ENCODE measurements at places on chromosomes 5 and 9. TPM values are rescaled to one million over a fixed set of nuclear protein-coding genes. Genes with fewer than 3 reads are reported as not detected.

The NIM1K gene
- 0.19 TPM for total RNA-seq

The CACFD1 gene
- 56.2 TPM for total RNA-seq

The SLC34A1 gene
- not detected for total RNA-seq

DNA sequence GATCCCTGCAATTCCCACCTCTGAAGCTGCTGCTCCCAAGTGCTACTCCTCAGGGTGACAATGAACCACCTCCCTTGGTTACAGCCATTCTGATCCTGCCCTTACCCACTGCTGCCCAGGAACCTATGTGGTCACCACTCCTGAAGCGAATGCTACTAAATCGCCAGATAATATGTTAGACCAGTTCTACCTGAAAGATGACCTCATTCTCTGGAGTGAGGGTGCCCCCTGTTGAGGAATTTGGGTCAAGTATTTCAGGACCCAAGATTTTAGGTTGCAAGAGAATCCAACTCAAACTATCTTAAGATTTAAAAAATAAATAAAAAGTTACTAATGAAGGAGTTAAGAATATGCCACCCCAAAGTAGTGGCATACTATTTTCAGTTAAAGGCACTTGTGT, 5.8 kb upstream of the SNAPC3 start:
- H3K36me3 ChIP-seq: no peaks in the 10 kb centered on the region
- H3K4me1 ChIP-seq: peaks cover 1% of the 10 kb centered on the region
- H3K27me3 ChIP-seq: no peaks in the 10 kb centered on the region
- no peak overlapping the region for H3K4me3 ChIP-seq

GRCh38 chr9:87140605-87141109, 193.4 kb upstream of the GAS1 start:
- peaks cover 25% of the 10 kb centered on the region for H3K27me3 ChIP-seq
- H3K4me3 ChIP-seq: no peak overlapping the region
- H3K4me1 ChIP-seq: peaks cover 3% of the 10 kb centered on the region
- no peaks in the 10 kb centered on the region for H3K36me3 ChIP-seq
- H3K27ac ChIP-seq: no peak overlapping the region

- no peaks in the 10 kb centered on the region for H3K27me3 ChIP-seq
- no peak for DNase-seq
Observed at GRCh38 chr9:98018347-98018746, 35.2 kb downstream of the ANP32B start.

GRCh38 chr9:69740872-69741505, 18.8 kb downstream of the PTAR1 start:
- no peak overlapping the region for H3K27ac ChIP-seq
- no peak for DNase-seq
- H3K27me3 ChIP-seq: no peaks in the 10 kb centered on the region
- no peak overlapping the region for H3K4me3 ChIP-seq

GRCh38 chr9:97529363-97530076, 28.1 kb downstream of the TMOD1 start:
- H3K4me1 ChIP-seq: peaks cover 15% of the 10 kb centered on the region
- peaks cover 5% of the 10 kb centered on the region for H3K36me3 ChIP-seq
- no peak overlapping the region for H3K4me3 ChIP-seq
- no peaks in the 10 kb centered on the region for H3K27me3 ChIP-seq
- no peak overlapping the region for H3K27ac ChIP-seq

DNA sequence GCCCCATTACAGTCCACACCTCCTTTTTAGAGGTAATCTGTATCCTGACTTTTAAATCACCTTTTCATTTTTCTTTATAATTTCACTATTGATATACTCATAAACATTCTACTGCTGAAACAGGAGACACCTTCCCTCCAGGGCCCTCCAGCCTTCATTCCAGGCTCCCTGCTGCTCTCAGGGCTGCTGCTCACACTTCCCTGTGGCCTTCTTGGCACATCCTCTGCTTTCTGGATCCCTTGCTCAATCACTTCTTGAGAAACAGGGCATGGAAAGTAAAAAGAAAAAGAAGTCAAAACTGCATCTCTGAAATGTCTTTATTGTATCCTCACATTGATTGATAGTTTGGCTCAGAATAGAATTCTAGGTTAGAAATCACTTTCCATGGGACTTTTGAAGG, 19.3 kb upstream of the WNT8A start:
- H3K27me3 ChIP-seq: no peaks in the 10 kb centered on the region
- H3K36me3 ChIP-seq: no peaks in the 10 kb centered on the region
- no peak overlapping the region for H3K27ac ChIP-seq
- no peak for DNase-seq

DNA sequence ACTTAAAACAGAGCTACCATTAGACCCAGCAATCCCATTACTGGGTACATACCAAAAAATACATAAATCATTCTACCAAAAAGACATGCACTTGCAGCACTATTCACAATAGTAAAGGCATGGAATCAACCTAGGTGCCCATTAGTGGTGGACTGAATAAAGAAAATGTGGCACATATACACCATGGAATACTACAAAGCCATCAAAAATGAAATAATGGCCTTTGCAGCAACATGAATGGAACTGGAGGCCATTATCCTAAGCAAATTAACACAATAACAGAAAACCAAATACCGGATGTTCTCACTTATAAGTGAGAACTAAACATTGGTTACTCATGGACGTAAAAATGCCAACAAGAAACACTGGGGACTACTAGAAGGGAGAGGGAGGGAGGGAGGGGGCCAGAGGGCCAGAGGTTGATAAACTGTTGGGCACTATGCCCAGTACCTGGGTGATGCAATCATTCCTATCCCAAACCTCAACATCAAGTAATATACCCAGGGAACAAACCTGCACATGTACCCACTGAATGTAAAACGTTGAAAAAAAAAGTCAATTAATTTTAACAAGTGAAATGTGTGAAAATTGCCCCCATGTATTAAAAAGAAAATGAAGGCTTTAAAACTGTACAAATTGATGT, 24.5 kb upstream of the GPR150 start:
- H3K27me3 ChIP-seq: no peaks in the 10 kb centered on the region
- no peak overlapping the region for H3K27ac ChIP-seq
- H3K36me3 ChIP-seq: peaks cover 4% of the 10 kb centered on the region
- no peak for DNase-seq
- peaks cover 4% of the 10 kb centered on the region for H3K4me1 ChIP-seq
- H3K4me3 ChIP-seq: no peak overlapping the region

DNA sequence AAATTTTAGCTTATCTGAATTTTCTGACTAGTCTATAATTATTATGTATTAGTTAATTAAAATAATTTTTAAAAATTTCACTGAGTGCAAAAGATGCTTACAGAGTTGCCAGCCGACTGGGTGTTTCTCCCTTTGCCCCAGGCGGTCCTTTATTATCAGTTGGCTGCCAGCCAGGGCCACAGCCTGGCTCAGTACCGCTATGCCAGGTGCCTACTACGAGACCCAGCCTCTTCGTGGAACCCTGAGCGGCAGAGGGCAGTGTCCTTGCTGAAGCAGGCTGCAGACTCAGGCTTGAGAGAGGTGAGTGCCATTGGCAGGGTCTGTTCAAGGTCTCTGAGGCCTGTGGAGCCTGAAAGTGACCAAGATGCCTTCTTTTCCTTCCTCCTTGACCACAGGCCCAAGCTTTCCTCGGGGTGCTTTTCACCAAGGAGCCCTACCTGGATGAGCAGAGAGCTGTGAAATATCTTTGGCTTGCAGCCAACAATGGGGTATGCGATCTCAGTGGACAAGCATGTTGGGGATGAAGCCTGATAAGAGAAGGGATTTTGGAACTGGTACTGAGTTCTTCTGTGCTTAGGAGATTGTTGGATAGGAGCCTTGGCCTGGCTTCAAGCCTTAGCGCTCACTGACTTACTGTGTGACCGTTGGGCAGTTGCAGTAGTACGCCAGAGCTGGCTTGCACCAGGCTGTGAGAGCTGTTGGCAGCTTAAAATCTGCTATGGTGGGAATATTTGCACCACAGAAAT, 10.6 kb downstream of the DELE1 start:
- H3K4me3 ChIP-seq: no peak overlapping the region
- no peaks in the 10 kb centered on the region for H3K4me1 ChIP-seq
- peaks cover 18% of the 10 kb centered on the region for H3K36me3 ChIP-seq
- no peaks in the 10 kb centered on the region for H3K27me3 ChIP-seq
- DNase-seq: no peak

DNA sequence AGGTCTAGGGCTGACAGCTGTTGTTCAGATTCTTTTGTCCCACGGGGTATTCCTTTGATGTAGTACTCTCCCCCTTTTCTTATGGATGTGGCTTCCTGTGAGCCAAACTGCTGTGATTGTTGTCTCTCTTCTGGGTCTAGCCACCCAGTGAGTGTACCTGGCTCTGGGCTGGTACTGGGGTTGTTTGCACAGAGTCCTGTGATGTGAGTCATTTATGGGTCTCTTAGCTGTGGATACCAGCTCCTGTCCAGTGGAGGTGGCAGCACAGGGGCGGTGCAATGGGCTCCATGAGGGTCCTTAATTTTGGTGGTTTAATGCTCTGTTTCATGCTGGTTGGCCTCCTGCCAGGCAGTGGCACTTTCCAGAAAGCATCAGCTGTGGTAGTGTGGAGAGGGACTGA, 161.3 kb downstream of the CAVIN4 start:
- H3K27me3 ChIP-seq: no peaks in the 10 kb centered on the region
- no peaks in the 10 kb centered on the region for H3K4me1 ChIP-seq
- no peaks in the 10 kb centered on the region for H3K36me3 ChIP-seq
- DNase-seq: no peak
- no peak overlapping the region for H3K27ac ChIP-seq

DNA sequence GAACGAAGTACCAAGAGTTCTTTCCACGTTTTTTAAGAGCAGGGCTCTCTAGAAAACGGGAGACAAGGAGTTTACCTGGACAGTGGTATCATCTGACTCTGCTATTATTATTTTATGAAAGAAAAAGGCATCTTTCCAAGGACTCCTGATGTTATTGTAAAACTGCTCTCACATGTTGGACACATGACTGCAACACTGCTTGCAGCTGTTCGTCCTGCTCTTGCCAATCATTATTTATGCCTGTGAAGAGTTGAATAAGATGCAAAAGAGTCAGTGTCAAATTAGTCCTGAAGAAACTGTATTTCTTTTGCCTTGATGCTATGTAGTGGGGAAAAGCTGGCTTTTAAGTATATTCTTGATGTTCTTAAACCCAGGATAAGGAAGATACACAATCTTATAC, 284.5 kb upstream of the PTGER4 start:
- H3K27ac ChIP-seq: no peak overlapping the region
- DNase-seq: no peak
- no peaks in the 10 kb centered on the region for H3K36me3 ChIP-seq

- no peaks in the 10 kb centered on the region for H3K36me3 ChIP-seq
- peaks cover 2% of the 10 kb centered on the region for H3K4me1 ChIP-seq
- no peak overlapping the region for H3K4me3 ChIP-seq
Observed at GRCh38 chr9:79985264-79985663, 413.5 kb downstream of the TLE4 start.

GRCh38 chr5:141529002-141529401, 40.1 kb downstream of the PCDHGC5 start:
- DNase-seq: no peak
- no peak overlapping the region for H3K4me3 ChIP-seq
- no peak overlapping the region for H3K27ac ChIP-seq
- H3K36me3 ChIP-seq: peaks cover 26% of the 10 kb centered on the region

DNA sequence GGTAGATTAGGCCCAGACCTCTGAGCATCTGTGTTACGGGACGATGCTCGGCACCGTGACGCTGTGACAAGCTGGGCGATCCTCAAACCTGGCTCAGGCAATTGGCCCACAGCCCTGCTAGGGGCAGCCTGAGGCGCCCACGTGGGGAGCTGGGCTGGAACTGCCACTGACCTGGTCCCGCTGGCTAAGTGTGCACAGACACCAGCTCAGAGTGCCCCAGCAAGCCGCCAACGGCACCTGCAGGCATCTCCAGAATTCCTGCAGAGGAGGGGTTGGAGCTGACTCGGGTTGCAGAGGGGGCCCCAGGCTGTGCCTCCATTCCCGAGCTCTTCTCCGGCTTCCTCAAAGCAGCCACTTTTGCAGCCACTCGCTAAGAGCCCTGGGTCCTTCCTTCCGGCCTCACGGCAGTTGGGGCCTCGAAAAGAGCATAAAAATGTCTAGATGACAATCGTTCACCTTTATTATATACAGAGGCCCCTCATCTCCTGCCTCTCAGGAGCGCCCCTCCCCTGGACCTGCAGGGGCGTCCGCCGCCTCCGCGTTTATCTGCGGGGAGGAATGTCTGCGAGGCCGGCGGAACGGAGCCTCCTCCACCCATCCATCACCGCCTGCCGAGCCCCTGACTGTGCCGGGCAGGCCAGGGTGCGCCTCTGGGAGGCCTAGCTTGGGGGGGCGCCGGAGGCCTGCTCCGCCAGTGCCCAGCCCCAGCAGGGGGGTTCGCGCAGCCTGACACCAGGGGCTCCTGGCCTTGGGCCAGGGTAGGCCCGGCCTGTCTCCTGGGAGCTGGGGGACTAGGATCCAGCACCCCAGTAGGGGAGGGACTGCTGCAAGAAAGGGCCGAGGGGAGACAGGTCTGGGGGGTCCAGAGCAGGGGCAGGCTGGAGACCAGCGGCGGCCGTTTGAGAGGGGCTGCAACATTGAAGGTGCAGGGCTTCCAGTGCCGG, 144.9 kb downstream of the BARX1 start:
- peaks cover 18% of the 10 kb centered on the region for H3K4me1 ChIP-seq
- H3K4me3 ChIP-seq: no peak overlapping the region
- no peaks in the 10 kb centered on the region for H3K36me3 ChIP-seq
- DNase-seq: no peak
- H3K27ac ChIP-seq: no peak overlapping the region

DNA sequence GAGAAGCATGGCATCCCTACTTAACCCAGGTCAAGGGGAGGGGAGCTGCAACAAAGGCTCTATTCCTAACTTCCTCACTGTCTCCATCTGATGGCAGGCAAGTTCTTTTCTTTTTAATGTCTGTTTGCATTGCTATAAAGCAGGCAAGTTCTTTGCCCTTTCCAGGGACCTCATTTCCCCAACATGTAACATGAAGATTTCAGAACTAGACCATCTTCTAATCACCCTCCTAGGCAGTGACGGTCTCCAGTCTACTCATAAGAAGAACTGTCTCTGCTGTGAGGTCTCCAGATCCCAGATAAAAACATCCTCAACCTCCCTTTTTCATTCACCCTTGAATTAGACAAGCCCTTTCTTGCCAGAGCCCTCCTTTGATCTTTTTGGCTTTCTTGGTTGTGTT, 42.1 kb downstream of the PPP1R2B start:
- no peak overlapping the region for H3K4me3 ChIP-seq
- H3K36me3 ChIP-seq: no peaks in the 10 kb centered on the region
- no peak overlapping the region for H3K27ac ChIP-seq
- no peaks in the 10 kb centered on the region for H3K4me1 ChIP-seq
- DNase-seq: no peak

- no peak overlapping the region for H3K27ac ChIP-seq
- DNase-seq: no peak
- no peak overlapping the region for H3K4me3 ChIP-seq
- no peaks in the 10 kb centered on the region for H3K4me1 ChIP-seq
- H3K27me3 ChIP-seq: no peaks in the 10 kb centered on the region
Observed at GRCh38 chr9:110650991-110651411, 17.6 kb upstream of the MUSK start.
